Stimulated activated CD8-positive, alpha-beta memory T cell treated with anti-CD3 and anti-CD28 coated beads, Interleukin-15, amount 100 ng/mL, for 24 hours (primary cell): ENCODE measurements at places on chromosomes 7 and 10.

- no peak for DNase-seq
Measured at GRCh38 chr7:142468871-142469665, 211.2 kb upstream of the PRSS58 start.

GRCh38 chr10:3750006-3750816 is 34.8 kb downstream of the KLF6 start:
- no peak for DNase-seq

DNA sequence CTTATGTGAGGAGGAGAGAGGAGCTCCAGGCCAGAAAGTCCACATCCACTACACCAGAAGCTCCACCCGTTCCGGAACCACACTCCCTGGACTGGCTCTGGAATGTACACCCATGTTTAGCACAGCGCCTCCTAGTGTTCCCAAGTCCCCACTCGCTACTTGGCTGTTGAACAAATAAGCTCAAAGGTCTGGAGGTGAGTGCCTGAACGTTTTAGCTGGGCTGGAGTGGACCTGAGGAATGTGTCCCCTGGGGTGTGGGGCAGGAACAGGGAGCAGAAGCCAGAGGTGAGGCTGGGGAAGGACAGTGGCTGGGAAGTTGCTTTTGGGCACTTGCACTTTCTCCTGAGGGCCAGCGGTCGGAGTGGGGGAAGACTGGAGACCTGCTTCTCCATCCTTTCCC is 164.1 kb upstream of the CDCA7L start:
- no peak for DNase-seq

DNA sequence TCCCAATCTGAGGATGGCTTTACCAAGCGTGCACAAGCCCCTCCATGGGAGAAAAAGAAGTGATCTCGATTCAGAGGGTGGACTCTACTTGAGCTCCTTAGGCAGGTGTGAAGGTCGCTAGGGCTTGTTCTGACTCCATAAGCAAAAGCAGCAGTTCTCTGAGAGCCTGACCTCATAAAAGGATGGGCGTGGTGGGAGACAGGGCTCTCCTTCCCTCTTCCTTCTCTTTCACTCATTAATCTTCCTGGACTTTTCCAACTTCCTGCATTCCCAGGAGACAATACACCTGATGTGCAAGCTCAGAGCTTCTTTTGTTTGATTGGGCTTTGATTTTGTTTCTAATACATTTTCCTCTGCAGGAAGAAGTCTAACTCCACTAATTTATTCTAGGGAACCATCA is 22.3 kb upstream of the TMEM72 start:
- no peak for DNase-seq
